ENCODE measurements at places on chromosomes 6 and 20. TPM values are rescaled to one million over a fixed set of nuclear protein-coding genes. Genes with fewer than 3 reads are reported as not detected.

CST2 gene
- total RNA-seq: not detected

FNDC11 gene
- 3.1 TPM for total RNA-seq

ADTRP gene
- total RNA-seq: 12.8 TPM

SIRPB2 gene
- 0.21 TPM for total RNA-seq

KHDRBS2 gene
- total RNA-seq: not detected

PTPRT gene
- total RNA-seq: under 0.01 TPM

SUMO4 gene
- total RNA-seq: under 0.01 TPM

C6orf132 gene
- 15.8 TPM for total RNA-seq

SNAP91 gene
- total RNA-seq: not detected

RNF146 gene
- 21.2 TPM for total RNA-seq

GTSF1L gene
- not detected for total RNA-seq

TFAP2A gene
- 11.9 TPM for total RNA-seq

PPP1R14C gene
- total RNA-seq: 89.9 TPM

FILIP1 gene
- total RNA-seq: under 0.01 TPM

PDYN gene
- total RNA-seq: not detected

All from tracheal epithelial cell (primary cell).